ENCODE measurements at places on chromosomes 12 and 14. TPM values are rescaled to one million over a fixed set of nuclear protein-coding genes. Genes with fewer than 3 reads are reported as not detected.

The E2F7 gene
- total RNA-seq, result 8.7 TPM

The PMEL gene
- 0.78 TPM for total RNA-seq

The SCNN1A gene
- total RNA-seq, result 0.29 TPM

The RAD9B gene
- 0.43 TPM for total RNA-seq

The TAS2R30 gene
- total RNA-seq, result 1.4 TPM

The HCAR2 gene
- 0.17 TPM for total RNA-seq

The RNF212B gene
- not detected for total RNA-seq

The KDM5A gene
- 30.6 TPM for total RNA-seq

The TAS2R42 gene
- total RNA-seq, result not detected

The HOXC5 gene
- 0.20 TPM for total RNA-seq

GRCh38 chr12:64072916-64073575 is 149.1 kb downstream of the KICS2 start:
- DNase-seq, result no peak

DNA sequence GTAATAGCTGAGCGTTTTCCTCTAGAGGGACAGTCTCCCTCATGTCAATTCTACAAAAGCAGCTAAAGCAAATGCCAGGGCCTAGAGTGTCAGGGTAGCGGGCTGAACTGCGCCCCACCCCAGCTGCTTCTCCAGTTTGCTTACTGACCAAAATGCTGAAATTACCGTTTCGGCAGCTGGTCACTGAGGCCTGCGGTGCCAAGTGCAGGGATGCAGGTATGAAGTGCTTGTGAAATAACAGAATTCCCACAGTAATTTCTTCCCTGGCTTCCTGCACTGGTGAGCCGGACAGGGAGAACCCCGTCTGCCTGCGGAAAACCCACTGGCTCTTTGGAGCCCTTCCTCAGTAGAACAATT is 19.1 kb downstream of the PSMC1 start:
- DNase-seq, result no peak

GRCh38 chr14:68834816-68835215 is 41.9 kb upstream of the ZFP36L1 start:
- no peak for DNase-seq

GRCh38 chr12:99522456-99522855 is 125.1 kb upstream of the GARIN6 start:
- DNase-seq, result no peak

- DNase-seq, result no peak
These were observed 19.5 kb downstream of the DCP1B start for GRCh38 chr12:1984759-1985158.

DNA sequence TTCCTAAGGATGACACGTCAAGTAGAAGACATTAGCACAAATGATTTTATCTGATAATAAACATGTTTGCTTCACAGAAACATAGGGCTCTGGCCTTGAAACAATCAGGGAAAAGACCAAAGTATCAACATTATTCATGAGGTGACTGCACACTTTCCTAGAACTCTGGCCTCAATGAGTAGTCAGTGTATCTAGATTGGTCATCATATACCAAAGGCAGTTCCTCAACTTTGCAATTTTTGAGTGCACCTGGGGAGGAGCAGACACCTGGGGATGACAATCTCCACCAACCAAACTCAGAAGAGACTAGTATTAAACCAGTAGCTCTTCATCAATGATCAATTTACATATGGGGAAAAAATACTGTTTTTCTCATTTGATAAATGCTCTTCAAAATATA is 4.5 kb downstream of the EDDM3A start:
- DNase-seq, result no peak

DNA sequence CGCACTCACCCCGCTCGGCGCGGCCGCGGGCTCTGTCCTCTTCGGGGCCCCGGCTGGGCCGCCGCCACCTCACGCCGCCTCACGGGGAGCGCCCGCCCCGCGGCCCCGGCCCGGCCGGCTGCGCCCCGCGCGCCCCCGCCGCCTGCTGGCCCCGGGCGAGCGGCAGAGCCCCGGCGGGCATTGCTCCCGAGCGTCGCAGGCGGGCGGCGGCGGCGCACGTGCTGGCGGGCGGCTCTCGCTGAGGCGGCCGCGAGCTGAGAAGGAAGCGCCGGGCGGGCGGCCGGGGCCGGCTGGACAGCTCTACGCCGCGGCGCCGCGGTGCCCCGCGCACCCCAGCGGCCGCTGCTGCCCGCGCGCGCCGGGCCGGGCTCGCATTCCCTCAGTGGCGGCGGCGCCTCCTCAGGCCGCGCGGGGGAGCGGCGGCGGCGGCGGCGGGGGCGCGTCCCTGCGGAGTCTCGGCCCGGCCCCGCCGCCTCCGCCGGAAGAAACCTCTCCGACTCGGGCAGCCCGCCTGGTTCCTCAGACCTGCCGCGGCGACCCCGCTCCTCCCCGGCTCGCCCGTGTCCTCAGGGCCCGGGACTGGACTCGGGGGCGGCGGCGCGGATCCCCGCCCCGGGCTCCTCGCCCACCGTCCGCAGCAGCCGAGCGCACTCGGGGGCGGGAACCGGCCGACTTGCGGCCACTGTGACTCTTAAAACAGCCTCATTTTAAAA is at the start of gene PITPNM2:
PITPNM2 (minus strand) TSS at position 347 of the 713 bp plus-strand sequence. CDS start 116,500 bp downstream, outside the sequence.
- DNase-seq, result peak; percentile 47

DNA sequence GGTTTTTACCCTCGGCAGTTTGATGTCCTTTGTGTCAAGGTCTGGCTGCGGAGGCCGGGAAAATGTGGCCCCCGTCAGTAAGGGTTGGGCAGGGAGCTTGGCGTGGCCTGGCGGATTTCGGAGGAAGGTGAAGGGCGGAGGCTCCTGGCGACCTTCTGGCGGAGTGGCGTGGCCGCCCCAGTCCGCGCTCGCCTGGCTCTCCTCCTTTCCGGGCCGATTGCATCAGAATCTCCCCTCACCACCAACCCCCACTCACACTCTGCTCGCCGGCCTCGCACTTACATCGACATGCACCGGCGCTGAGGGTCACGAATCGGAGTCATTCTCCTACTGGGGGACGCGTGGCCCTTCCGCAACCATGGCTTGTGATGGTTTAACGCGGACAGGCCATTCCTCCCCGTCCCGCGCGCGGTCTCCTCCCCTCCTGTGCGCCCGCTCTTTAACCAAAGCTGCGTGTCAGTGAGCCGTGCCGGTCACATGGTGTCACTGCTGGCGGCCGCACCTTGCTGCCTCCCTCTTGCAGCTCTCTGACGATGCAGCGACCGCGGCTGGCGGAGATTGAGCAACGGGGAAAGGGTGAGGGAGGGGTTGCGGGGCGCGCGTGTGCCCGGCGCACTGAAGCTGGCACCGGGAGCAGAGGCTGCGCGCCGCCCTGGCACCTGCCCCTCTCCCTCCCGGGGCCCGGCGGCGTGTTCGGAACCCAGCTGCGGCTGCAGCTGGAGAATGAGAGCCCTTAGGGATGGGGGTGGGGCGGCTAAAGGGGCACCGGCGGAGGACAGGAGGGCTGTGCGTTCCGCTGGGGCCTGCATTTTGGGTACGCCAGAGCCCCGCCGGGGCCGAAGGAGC is at the start of gene SLC38A1:
SLC38A1 (minus strand) TSS at position 461 of the 846 bp plus-strand sequence. CDS start 29,243 bp downstream, outside the sequence.
- peak; percentile 93 for DNase-seq

DNA sequence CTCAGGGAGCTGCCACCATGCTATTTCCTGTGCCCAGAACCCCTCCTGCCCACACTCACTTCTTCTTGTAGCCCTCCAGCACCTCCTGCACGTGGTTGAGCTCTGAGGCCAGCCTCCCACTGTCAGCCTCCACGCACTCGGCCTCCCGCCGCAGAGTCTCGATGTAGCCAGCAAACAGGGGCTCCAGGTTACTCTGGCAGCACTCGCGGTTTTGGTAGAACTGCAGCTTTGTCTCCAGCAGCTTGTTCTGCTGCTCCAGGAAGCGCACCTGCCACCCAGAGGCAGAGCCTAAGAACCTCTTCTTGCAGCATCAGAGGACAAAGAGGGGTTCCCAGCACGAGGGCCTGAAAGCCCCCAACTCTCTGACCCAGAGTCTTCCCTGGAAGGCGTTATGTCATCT is 2.1 kb downstream of the KRT83 start:
- peak; percentile 23 for DNase-seq

DNA sequence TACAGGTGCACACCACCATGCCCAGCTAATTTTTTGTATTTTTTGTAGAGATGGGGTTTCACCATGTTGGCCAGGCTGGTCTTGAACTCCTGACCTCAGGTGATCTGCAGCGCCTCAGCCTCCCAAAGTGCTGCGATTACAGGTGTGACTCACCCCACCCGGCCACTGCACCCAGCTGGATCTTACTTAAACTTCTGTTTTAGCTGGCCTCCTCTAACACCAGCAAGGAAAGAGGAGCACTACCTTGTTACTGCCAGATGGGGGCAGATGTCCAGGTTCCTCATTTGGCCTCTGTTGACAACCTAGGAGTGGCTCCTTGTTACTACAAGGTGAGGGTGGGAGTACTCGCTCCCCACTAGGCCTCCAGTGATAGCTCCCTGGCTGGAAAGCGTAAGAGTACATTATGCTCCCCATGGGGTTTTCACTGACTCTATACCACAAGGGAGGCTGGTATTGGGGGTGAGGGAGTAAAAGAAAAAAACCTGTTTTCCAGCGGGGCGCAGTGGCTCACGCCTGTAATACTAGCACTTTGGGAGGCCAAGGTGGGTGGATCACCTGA is 13.2 kb upstream of the ARF6 start:
- peak; percentile 62 for DNase-seq

DNA sequence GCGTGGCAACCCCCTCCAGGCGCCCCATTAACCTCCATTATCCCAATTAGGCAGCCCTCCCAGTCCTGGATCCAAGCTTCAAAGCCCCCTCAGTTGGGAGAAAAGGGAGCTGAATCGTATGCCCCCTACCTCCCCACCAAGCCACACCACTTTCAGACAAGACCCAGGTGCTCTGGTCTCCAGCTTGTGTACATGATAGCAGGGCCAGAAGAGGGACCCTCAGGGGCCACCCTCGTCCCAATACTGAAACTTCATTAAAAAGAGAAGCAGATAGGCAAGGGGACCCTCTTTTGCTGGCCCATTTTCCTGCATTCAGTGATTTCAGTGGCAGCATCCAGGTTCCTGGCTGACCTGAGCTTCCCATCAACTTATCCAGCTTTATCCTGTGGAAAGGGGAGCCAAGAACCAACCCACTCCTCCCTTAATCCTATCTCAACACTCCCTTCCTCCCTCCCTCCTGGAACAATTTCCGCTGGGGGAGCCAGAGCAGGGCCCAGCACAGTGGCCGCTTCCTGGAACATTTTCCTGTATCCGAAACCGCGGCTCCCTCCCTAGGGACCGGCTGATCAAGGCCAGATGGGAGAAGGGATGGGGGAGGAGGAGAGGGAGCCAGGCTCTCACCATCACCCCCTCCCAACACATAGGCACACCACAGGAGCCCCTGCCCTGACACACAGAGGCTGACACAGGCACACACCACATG is 9.5 kb upstream of the SP7 start:
- DNase-seq, result no peak

DNA sequence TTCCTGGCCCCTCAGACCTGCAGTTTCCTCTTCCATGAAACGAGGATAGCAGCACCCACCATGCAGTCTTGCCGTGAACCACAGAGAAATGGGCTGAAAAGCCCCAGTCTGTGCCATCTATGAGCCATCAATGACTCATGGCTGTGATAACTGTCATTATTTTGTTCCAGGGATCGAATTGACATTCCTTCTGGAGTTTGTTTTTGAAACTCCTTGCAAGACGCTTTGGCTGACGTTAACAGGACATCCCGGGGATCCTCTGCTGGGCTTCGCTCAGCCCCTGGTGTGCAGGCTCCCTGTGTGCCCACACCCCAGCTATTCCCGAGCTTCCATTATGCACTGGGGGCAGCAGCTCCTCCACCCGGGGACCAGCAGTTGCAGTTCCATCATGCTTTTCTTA is 33.8 kb downstream of the MMAB start:
- DNase-seq, result no peak

DNA sequence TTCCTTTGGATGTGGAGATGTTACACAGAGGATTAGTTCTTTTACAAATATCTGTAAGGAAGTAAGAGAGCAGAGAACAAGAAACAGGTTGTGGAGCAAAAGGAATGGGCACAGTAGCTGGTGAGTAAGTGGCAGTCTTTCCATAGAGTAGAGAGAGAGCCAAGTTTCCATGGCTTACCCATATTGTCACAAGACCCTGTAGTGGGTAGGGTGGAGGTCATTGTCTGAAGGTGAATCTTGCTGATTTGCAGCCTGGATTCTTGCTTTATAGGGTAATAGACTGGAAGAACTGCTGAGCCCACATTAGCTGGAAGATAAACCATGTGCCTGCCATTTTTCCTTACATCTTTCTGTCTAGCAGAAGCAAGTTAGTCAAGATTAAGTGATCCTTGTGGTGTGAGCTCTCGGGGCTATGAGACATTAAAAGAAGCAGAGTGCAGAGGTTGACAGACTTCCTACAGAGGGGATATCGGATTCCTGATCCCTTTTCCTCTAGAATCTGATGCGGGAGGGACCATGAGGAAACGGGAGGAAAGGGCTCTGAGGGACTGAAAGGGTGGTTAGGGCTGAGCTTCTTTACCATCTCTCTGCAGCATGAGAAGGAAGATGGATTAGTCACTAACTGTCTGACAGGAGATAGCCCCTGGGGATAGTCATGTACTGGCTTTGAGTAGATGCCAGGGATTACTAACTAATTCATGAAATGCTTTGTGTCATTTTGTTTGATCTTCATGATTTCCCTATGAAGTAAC is 44.0 kb upstream of the LRTM2 start:
- no peak for DNase-seq

DNA sequence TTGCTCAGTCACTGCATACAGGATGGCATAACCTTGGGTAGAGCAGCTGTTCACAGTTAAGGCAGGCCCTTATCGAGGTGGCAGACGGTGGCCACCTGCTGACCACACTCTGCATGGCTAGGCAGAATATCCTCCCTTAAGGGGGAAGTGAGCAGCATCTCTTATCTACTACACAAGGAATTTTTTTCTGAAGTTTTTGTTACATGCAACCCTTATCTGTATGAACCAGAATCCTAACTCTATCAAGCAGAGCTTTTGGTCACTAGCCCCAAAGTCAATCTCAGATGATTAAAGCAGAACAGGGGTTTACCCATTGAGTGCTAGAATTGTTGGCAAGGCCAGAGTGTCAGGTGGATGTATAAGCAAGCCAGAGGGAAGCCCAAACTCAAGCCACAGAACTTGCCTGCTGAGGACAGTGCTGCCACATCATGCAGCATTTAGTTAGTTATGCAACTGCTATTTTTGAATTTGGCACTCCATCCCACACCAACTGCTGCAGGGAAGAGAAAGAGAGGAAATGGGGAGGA is 192.8 kb downstream of the TBX5 start:
- DNase-seq, result no peak

DNA sequence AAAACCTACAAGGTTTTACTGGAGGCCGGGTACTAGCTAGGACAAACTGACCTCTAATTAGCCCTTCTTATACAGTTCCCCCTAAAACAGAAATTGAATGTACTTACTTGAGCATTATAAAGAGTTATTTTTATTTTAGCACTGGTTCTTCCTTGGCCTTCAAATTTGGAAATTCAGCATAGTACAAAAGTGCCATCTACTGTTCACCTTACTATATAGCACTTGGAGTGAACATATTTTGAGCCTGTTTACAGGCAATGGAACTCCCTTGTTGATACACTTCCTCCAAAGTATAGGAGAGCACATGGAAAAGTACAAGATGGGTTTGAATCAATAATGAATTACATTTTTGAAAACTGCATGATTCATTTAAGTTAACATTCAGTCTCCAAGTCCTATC is 3.9 kb upstream of the POC1B start:
- DNase-seq, result peak; percentile 52

GRCh38 chr12:116215023-116215422 is 62.5 kb downstream of the MED13L start:
- no peak for DNase-seq
